ENCODE measurements at places on chromosomes 3 and 15.

DNA sequence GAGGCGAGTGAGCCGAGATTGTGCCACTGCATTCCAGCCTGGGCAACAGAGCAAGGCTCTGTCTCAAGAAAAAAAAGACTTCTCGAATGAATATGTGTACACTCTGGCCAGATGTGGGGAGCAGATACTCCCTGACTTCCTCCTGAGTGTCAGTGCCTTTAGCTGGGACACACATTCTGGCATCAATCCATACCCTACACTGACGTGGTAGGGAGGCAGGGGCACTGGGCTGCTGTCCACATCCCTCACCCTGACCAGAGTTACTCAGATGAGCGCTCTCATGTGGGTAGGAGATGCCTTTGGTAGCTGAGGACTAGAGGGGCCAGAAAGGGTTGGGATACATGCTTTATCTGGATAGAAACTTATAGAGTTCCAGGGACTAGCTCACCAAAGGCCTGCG lies 15.6 kb downstream of the LIMD1 start:
- DNase-seq = no peak

DNA sequence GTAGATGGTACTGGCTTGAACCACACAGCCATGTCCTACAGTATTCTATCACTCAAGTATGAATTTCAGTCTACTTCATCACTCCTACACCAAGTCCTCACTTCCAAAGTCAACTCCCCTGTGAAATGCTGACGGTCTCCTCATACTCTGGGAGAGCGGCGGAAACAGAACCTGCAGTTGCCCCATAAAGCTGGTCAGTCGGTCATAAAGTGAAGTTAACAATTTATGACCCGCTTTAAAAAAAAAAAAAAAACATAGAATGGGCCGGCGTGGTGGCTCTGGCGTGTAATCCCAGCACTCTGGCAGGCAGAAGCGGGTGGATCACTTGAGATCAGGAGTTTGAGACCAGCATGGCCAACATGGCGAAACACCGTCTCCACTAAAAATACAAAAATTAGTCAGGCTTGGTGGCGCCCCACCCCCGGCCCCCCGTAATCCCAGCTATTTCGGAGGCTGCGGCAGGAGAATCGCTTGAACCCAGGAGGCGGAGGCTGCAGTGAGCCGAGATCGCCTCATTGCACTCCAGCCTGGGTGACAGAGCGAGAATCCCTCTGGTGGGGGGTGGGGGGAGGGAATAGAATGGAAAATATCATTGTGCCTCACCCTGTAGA lies 2.1 kb downstream of the TRANK1 start:
- no peak for DNase-seq

DNA sequence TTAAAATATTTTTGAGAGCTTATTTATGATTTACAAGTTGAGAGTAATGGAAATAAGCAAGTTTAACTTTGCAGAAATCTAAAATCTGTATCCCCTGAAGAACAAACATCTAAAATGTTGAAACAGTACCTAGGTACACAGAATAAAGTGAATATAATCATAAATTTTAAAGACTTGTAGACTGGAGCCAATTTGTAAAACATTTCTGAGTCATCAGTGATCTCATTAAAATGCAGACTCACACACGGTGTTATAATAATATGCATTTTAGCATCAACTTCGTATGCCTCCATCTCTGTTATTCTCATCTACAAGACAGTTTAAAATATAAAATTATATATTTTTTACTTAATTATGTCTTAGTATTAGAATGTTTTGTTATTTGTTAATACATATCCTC lies 399.5 kb upstream of the GOLIM4 start:
- no peak for DNase-seq

GRCh38 chr15:99239545-99240198 lies 9.7 kb downstream of the TTC23 start:
- no peak for DNase-seq

Measured in hematopoietic multipotent progenitor cell treated with erythropoietin and hydrocortisone succinate and interleukin-3 and kit ligand, for 6 days (in vitro differentiated cells).